ENCODE measurements at places on chromosomes 7 and 10.

DNA sequence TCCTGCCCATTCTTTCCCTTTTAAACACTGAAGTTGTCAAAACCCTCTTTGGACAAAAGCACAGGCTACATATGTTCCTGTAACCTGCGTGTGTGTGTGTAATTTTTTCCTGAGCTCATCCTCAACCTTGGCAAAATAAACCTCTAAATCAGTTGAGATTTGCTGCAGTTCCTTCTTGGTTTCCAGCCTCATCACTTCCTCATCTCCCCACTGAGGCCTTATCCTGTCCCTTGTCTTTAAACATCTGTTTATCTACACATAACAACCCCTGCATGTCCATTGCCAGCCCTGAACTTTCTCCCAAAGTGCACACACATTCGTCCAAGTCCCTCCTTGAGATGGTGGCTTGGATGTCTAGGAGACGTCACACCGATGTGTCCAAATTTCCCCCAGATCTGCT, 35.5 kb downstream of the LYZL2 start:
- DNase-seq: no peak

GRCh38 chr7:55131142-55131929, 112.5 kb downstream of the EGFR start:
- DNase-seq: no peak

DNA sequence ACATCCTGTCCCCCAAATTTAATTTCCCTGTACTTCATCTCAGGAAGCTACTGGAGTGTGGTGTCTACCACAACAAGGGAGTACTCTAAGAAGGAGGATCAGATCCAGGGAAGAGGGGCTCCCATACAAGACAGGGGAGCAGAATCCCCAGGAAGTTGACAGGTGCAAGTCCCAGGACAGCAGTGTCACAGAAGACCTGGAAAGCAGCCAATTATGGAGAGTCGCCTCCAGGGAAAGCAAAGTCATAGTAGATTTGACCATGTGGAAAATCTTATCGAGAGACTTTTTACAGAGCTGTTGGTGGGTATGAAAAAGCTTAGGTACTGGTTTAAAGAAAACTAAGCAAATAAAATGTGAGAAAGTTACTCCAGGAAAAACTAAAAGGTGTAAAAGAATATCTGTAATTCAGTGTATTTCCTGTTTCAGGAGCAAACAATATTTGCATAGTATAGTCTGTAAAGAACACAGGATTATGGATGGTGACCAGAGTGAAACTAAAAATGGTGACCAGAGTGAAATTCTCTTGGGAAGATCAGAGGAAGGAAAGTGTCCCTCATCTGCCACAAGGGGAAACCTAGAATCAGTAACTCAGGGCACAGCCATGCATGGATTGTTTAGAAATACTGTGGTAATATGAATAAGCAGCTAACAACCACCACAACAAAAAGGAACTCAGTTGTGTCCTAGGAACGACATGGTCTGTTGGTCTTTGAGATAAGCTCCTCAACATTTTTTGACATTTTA, 44.5 kb downstream of the LANCL2 start:
- no peak for DNase-seq

DNA sequence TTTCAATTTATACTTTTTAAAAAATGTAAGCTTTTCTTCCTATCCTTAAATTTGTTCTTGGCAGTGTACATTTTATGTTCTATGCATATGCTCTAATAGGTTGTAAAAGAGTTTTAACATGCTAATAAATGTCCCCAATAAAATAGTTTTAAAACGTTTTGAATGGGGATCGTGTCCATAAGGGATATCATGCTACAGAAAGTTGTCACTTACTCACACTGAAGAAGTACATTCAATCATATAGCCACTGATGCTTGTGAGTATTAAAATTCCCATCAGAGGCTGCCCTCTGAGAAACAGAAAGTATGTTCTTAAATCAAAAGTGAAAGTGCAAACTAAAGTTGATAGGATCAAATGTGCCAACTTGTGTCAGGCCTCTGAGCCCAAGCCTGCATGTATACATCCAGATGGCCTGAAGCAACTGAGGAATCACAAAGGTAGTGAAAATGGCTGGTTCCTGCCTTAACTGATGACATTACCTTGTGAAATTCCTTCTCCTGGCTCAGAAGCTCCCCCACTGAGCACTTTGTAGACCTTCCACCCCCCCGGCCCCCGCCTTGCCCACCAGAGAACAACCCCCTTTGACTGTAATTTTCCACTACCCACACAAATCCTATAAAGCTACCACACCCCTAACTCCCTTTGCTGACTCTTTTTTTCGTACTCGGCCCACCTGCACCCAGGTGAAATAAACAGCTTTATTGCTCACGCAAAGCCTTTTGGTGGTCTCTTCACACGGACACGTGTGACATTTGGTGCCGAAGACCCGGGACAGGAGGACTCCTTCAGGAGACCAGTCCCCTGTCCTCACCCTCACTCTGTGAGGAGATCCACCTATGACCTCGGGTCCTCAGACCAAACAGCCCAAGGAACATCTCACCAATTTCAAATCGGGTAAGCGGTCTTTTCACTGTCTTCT, 877 bp upstream of the NOD1 start:
- DNase-seq: peak; percentile 76

DNA sequence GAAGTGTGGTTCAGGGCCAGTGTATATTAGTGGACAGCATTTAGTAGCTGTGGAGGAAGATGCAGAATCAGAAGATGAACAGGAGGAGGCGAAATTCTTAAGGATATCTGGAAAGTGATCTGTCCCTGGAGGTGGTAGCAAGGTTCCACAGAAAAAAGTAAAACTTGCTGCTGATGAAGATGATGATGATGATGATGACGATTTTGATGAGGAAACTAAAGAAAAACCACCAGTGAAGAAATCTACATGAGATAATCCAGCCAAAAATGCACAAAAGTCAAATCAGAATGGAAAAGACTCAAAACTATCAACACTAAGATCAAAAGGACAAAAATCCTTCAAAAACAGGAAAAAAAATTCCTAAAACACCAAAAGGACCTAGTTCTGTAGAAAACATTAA, 26.3 kb downstream of the TM9SF3 start:
- DNase-seq: no peak

GRCh38 chr7:8430643-8431042, 2.8 kb upstream of the NXPH1 start:
- no peak for DNase-seq

DNA sequence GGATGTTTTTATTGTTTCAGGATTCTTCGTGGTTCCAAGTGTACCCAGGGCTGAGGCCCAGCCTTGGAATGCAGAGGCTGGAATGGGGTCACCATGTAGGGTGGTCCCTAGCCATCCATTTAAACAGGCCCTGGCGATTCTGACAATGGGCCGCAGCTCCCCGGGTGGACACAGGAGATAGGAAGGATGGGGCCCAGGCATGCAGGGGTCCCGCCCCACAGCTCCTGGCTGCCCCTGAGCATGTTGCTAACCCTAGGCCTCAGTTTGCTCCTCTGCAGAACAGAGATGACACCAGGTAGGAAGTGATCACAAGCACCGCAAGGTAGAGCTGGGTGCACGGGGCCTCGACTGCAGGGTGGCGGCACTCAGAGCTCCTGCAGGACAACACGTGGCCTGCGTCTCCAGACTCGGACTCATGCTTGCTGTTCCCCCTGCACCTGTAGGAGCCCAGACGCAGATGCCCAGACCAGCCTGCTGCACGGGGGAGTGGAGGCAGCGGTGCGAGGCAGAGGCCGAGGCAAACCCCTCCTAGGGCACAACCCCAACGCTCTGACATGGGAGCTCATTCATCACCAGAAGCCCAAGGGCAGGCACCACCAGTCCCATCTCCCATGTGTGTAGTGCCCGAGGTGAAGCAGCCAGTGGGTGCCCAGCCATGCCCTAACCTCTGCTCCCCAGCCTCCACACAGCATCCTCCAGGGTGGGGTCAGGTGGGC, 25.5 kb downstream of the VIPR2 start:
- no peak for DNase-seq

DNA sequence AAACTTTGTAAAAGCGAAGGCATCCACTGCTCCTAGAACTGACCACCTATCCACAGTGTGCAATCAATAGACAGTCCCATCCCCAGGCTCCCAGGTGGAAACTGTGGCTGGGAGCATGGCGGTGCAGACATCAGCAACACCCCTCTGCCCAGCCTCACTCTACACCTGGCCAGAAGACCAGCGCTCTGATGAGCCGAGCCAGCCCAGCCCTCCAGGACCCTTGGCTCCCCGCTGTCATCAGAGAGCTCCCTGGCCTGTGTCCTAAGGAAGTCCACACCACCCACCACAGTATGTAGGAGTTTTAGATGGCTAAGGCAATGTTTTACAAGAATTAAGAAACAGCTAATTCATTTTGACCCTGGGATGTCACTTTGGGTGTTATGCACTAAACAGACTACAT, 81.0 kb downstream of the VOPP1 start:
- no peak for DNase-seq

DNA sequence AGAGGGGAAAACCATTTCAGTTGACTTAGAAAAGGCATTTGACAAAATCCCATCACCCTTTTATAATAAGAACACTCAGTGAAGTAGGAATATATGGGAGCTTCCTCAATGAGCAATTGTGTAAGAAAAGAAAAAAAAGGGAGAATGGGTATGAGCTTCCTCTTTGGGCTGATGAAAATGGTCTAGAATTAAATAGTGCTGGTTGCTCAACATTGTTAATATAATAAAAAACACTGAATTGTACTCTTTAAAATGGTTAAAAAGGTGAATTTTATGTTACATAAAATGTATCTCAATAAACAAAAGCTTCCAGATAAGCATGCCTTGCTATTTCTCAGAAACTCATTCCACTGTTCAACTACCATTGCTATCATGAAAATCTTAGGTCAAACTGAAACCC, 40.6 kb downstream of the LRRC17 start:
- no peak for DNase-seq

GRCh38 chr7:1554333-1555045, 1.5 kb downstream of the TMEM184A start:
- DNase-seq: no peak

- no peak for DNase-seq
These were observed 65.5 kb downstream of the FAM53B start for GRCh38 chr10:124678557-124679240.

- no peak for DNase-seq
These were observed 101.9 kb upstream of the HGF start for GRCh38 chr7:81871606-81872265.
